ENCODE measurements at places on chromosomes 1 and 21.
A peak's percentile ranks its signal among the peaks of the same experiment; 100 is the strongest.

DNA sequence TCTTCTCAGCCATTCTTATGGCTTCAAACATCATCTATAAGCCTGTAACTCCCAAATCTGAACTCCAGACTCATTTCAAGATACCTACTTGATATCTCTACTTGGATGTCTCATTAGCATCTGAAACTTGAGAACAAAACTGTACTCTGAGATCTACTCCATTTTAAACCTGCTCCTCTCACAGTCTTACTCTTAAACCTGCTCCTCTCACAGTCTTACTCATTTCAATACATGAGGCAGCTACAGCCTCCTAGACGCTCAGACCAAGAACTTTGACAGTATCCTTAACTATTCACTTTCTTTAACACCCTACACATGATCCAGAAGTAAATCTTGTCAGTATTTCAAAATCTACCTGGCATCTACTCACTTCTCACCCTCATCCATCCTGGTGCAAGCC is 54.3 kb downstream of the NBPF6 start:
- DNase-seq = no peak

DNA sequence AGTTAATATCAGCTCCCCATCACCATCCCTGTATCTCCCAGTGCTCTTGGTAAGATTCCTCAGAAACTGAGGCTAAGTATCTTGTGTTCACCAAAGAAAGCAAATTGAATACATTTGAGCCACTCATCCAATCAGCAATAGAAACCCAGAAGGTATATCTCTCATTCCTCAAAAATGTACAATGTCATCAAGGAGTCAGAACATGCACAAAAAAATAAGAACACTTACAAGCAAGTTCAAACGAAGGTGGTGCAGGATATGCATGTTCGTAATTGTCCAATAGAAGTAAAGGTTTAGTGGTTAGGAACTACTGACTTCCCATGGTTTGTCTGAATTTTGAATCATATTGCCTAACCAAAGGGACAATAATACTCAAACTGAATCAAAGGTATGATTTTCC is 24.3 kb downstream of the RXRG start:
- DNase-seq = no peak

DNA sequence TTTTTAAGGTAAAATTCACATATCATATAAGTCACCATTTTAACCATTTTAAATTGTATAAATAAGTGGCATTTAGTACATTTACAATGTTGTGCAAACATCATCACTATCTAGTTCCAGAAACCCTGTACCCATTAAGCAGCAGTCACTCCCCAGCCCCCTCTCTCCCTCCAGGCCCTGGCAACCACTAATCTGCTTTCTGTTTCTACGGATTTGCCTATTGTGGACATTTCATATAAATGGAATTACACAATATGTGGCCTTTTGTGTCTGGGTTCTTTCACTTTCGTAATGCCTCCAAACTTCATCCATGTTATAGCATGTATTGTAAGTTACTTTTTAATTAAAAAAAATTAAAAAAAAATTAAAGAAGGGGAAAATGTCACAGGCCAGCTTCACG is 58.0 kb upstream of the RAB3GAP2 start:
- DNase-seq = no peak

DNA sequence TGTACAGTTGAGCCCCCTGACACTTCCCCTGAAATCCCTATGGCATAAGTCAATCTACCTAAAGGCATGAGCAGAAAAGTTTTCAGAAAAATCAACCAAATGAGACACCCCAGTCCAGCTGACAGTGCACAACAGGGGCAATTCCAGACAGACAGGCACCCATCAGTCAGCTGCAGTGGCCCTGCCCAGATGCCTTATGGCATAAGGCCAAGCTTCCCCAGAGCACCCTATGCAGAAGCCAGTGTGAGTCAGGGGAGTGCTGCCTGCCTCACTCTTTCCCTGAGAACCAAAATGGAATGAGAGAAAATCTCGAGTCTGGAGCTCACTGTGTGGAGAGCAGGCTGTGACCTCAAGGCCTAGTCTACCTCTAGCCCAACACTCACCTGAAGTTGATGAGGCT is 38.1 kb downstream of the MRAP start:
- DNase-seq = no peak

DNA sequence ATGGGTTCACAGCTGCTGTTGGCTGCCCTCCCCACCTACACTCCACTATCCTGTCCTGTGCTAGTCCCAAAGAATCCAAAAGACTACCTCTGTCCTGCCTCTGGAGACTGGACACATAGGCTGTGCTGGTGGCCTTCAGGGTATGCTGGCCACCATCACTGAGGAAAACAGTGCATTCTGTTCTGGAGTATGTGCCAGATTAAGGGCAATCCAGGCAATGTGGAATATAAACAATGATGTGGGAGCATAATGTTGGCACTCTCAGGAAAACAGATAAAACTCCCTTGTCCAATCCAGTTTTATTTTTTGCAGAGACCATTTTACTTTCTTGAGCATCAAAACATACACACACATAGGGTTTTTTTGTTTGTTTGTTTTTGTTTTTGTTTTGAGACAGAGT is 94.3 kb downstream of the GLUL start:
- no peak for DNase-seq

- DNase-seq = no peak
Observed at GRCh38 chr1:79663916-79664315, 657.4 kb upstream of the ADGRL4 start.

- DNase-seq = no peak
Observed at GRCh38 chr1:232211149-232211548, 418.8 kb downstream of the SIPA1L2 start.

- no peak for DNase-seq
Observed at GRCh38 chr21:29187944-29188343, 57.5 kb downstream of the MAP3K7CL start.

GRCh38 chr1:154478639-154479038 is 23.4 kb upstream of the TDRD10 start:
- no peak for DNase-seq

- DNase-seq = no peak
Observed at GRCh38 chr1:230040440-230040839, 26.6 kb upstream of the GALNT2 start.

DNA sequence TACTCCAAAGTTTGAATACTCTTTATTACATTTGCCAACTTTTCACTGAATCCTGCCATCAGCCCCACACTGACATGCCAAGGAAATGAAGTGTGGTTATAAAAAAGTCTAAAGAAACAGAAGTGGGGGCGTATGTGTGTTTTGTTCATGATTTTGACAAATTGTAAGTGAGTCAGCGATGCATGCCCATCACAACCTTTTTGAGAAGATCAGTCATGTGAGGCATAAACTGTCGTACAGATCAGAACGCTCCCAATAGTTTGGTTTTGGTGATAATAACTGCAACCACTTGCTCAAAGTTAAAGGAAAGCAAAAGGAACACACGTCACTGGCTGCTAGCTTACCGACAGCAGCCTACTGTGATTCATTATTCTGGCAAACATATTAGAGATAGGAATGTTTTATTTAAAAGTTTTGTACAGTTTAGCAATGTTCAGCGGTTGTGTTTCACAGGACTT is 95.6 kb downstream of the RGS2 start:
- DNase-seq = no peak

- DNase-seq = no peak
Observed at GRCh38 chr1:53511323-53511932, 52.2 kb downstream of the DMRTB1 start.

- no peak for DNase-seq
Observed at GRCh38 chr1:170678027-170678600, 14.2 kb downstream of the PRRX1 start.

DNA sequence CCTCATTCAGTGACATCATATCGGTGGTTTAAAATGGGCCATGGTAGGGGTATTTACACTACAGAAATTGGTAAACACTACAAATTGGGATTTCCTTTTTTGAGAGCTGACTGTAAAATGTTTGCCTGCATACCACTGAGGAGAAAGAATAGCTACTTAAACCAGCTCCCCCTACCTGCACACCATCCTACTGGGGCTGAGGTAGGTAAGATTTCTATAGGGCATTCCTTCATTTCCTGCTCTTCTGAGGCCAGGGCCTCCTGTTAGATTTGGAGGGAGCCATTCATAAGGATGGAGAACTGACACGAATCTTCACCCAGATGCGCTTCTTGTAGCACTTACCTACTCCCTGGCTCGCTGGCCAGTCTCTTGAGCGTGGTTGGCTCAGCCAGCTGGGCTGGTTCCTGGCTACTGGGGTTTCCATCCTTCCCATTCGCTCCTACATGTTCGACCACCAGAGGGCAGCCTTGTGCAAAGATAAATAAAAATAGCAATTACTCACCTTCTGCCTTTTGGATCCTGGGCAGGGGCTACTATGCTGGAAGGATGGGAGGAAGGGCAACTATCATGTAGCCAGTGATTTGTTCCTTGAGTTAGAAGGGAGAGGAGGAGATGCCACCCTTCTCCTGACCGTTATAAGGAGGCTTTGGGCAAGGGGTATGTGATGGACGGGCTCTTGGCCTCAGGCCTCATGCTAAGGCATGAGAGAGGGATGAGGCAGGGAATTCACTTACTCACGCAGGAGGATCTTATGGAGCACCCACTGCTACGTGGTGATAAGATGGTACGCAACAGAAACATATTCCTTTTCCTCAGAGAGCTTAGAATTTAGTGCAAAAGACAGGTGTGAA is 10.7 kb downstream of the OPTC start:
- peak; percentile 46 for DNase-seq

DNA sequence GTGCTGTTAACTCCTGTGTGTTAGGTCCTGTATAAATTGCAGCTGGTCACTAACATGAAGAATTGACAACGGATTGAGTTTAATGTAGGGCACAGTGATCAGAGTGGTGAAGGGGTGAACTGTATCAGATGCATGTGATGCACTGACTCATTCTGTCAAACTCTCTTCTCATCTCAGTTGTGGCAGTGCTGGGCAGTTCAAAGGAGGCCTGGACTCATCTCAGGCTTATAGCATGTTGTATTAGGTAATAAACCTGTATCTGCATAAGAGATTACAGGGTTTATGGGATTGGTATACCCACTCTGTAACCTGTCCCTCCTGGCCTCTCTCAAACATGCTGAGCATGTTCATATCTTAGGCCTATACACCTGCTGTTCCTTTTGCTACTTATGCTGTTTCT is 12.4 kb upstream of the GBP3 start:
- DNase-seq = no peak

DNA sequence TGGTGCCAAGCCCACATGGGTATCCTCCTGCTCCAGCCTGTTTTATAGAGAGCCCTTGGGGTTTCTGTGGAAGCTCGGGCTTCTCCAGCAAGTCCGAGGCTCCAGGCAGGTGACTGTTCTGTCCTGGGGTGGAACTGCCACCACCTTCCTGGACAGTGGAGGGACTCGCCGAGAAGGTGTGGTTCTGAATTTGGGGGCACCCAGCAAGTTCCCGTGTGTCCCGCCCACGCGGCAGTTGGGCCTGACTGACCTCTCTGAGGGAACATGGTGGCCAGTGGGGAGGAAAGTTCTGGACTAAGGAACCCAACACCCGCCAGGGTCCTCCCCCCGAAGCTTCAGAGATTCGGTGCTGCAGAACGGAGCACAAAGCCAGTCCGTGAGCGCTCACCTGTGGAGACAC is 158.1 kb upstream of the C1orf174 start:
- DNase-seq = no peak

GRCh38 chr21:24897883-24898282 is 709.4 kb downstream of the MRPL39 start:
- no peak for DNase-seq

DNA sequence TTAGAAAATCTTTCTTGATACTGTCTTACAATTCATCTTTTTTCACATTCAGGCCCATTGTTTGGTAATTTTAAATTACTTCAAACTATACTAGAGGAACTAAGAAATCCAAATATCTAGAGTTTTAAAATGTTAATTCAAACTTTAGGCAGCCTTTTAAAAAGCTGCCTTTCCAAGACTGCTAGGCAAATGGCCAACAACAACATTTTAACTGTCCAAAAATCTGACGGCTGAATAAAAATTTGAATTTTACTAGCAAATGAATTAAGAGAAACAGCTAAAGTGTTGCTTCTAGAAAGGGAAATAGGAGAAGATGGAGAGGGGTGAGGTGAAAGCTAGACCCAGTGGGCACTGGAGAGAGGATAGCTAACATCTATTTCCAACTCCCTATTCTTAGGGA is 17.2 kb downstream of the DPYD start:
- no peak for DNase-seq

DNA sequence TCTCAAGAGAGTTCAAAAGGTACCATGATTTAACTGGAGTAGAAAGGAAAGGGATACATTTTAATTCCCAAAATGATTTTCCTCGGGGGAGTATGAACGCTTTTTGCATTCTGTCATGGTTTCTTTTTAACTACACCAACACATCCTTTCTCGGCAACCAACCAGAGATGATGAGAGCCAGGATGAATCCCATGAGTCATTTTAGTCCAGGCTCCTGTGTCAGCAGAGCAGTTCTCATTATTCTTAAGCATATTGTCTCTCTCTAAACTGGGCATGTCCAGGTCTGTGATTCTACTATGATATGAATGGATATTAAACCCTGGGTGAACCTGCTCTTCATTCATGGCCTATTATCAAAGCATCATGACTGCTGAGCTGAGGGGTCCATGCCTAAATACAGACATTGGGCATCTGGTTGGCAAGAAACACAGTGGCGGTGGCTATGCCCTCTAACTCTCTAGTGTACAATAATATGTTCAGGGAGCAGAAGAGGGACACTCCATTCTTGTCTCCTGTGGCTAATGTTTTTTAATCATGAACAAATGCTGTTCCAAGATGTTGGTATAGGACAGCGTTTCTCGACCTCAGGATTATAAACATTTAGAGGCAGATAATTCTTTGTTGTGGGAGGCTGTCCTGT is 124.3 kb upstream of the ESRRG start:
- DNase-seq = no peak

DNA sequence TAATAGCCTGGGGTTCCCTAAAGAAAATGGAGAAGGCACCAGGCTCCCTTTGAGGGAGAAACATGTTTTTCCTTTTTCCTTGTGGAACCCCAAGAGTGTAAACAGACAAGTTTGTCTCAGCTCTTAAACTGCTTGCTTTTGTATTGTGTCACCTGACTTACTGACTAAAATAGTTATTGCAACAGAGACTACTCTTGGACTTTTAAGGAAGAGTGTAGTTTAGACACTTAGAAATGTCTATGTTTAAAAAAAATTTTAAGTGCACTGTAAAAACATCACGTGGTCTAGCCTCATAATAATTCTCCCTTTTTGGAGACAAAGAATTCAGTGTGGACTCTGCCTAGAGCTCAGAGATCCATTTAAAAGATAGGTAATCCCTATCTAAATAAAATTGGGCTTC is 141.1 kb downstream of the TRIM33 start:
- DNase-seq = no peak

DNA sequence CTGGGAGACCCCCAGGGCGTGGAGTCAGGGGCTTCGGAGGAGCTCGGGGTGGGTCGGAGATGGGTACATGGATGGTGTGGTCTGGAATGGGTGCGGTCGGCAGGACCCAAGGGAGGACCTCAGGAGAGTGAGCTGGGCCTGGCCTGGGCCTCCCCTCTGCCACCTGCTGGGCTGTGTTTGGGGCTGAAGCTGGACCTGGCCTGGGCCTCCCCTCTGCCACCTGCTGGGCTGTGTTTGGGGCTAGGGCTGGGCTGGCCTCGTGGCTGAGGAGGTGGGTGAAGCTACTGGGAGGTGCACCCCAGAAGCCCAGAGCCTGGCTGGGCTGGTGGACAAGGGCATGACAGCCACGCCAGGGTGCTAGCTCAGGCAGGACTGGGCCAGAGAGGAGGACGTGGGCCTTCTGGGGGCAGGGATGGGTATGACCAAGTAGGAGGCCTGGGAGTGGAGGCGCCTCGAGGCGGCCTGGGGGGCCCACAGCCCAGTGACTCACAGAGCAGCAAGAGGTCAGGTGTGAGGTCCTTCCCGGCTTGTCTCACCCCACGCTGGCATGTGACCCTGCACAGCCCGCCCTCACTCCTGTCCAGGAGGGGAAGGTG is 14.5 kb downstream of the SAMD11 start:
- DNase-seq = no peak

GRCh38 chr1:247241691-247242090 is 14.2 kb upstream of the VN1R5 start:
- DNase-seq = no peak
